ENCODE measurements at places on chromosomes 2 and 18.

DNA sequence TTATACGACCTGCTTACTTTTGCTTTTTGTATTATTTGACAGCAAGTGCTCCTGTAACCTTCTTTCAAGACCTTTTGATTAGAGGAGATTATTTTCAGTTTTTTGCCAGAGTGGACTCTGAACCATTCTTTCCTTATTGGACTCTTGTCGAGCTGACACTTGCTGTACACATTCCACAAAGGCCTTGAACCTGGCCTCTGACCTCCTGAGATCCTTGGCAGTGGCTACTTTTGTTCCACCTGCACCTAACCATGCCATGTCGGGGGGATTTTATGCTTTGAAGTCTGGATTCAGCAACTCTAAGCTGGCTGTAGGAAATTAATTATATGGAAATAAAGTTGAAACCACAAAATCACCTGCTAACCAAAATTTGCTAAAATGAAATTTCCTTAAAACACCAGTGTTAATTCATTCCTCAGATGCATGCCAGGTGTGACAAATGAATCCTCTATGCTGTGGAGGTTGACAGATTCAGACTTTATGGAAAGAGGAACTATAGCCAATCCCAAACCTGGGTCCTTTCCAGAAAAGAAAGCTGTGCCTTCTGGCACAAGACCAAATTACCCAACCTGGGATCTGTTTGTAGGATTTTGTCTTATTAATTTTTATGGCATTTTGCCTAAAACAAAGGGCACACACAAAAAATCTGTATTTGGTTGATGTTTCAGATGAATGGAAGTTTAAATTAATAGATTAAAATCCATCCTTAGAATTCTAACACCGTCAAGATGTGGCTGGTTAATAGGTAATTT is 110.4 kb downstream of the CDC42EP3 start:
- no peak for DNase-seq

GRCh38 chr2:83587309-83587708 is 871.8 kb downstream of the SUCLG1 start:
- peak; percentile 3 for DNase-seq

GRCh38 chr2:21020668-21021288 is 23.1 kb downstream of the APOB start:
- DNase-seq = no peak

GRCh38 chr2:59804732-59805131 is 748.7 kb downstream of the BCL11A start:
- peak; percentile 28 for DNase-seq

- DNase-seq = no peak
Observed at GRCh38 chr2:117930775-117931174, 83.1 kb downstream of the CCDC93 start.
